Stimulated activated CD8-positive, alpha-beta memory T cell treated with anti-CD3 and anti-CD28 coated beads, Interleukin-15, amount 100 ng/mL, for 24 hours (primary cell): ENCODE measurements at places on chromosomes 2 and 18.

- DNase-seq = no peak
Measured at GRCh38 chr2:177106212-177106611, 106.4 kb upstream of the HNRNPA3 start.

- no peak for DNase-seq
Measured at GRCh38 chr18:72869226-72870185, 1.7 kb upstream of the NETO1 start.

DNA sequence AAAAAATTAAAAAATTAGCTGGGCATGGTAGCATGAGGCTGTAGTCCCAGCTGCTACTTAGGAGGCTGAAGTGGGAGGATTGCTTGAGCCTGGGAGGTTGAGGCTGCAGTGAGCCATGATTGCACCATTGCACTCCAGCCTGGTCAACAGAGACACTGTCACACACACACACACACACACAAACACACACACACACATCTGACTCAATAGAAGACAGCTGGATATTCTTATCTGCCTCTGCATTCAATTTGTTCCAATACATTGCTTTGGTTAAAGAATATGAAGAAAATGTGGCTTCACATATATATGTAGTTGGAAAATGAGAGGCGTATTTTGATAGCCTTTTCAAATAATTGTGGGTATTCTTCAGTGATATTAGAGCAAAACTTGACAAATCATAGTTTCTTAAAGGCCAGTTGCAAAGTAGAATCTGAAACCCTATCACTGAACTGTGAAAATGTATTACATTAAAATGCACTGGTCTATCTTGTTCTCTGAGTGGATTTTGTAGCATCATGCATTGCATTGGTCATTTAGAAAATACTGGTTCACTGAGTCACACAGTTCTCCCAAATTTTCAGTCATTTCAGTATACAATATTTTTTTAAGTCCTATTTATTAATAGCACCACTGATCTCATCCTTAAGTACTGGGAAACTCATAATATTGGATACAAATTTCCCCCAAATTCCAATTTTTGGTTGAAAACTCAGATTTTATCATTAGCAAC is 140.9 kb downstream of the MCFD2 start:
- DNase-seq = no peak

DNA sequence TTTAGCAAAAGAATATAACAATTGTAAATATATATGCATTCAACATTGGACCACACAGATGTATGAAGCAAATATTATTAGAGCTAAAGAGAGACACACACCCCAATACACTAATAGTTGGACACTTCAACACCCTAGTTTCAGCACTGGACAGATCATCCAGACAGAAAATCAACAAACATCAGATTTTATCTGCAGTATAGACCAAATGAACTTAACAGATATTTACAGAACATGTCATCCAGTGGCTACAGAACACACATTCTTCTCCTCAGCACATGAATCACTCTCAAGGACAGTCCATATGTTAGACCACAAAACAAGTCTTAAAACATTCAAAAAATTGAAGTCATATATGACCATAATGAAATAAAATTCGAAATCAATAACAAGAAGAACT is 22.1 kb upstream of the EVA1A start:
- DNase-seq = no peak

DNA sequence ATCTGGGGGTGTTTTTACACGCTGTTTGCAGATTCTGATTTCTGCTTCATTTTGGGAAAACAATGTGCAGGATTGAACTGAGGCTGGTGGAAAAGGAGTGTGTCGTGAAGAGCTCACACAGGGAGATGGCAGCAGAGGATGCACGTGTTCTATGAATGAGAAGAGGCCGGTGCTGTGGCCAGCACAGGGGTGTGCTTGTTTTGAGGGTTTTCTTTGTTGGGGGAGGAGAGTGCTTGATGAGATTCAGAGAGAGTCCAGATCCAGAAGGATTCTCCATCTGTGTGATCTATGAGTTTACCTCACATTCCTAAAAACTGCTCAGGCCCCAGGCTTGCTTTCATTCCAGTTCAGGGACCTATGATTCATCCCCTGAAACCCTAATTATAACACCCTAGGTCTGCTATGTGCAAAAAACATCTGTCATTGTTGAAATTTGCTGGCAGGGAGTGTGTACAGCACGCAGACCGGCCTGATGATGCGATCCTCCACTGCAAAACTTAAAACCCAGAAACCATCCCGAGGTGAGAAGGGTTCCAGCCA is 12.1 kb downstream of the TGFA start:
- DNase-seq = no peak

- no peak for DNase-seq
Measured at GRCh38 chr2:71785516-71785981, 332.2 kb downstream of the DYSF start.

DNA sequence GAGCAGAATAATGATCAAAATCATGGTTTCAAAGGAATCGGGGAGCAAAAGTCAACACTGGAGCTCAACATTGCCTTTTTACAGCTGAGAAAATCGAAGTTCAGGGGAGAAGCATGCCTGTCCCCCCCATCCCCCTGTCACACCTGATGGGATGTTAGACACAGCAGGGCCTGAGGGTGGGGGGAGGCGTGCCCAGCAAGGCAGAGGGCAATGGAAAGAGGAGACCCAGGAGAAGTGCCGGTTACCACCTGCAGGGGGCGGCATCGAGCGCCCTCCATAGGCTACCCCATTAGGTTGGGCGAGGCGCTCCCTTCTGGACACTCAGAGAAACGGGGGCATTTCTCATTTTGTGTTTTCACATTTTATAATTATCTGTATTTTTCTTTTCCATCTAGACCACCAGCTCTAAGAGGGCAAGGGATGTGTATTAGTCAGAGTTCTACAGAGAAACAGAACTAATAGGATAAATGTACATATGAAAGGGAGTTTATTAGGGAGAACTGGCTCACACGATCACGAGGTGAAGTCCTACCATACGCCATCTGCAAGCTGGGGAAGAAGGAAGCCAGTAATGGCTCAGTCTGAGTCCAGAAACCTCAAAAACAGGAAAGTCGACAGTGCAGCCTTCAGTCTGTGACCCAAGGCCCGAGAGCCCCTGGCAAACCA is 271.3 kb downstream of the LRATD1 start:
- peak; percentile 11 for DNase-seq

DNA sequence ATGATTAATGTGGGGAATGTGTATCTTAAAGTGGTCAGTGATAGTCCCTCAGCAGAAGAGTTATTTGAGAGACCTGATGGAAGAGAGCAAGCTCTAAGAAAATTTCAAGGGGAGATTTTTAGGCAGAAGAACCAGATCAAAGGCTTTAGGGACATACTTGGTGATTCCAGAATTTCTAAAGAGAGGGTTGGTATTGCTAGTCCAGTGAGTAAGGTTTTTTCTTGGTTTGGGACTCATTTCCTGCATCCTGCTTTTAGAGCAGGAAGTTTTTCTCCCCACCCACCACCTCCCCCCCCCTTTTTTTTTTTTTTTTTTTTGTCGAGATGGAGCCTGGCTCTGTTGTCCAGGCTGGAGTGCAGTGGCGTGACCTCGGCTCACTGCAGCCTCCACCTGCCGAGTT is 42.7 kb upstream of the DYSF start:
- no peak for DNase-seq

DNA sequence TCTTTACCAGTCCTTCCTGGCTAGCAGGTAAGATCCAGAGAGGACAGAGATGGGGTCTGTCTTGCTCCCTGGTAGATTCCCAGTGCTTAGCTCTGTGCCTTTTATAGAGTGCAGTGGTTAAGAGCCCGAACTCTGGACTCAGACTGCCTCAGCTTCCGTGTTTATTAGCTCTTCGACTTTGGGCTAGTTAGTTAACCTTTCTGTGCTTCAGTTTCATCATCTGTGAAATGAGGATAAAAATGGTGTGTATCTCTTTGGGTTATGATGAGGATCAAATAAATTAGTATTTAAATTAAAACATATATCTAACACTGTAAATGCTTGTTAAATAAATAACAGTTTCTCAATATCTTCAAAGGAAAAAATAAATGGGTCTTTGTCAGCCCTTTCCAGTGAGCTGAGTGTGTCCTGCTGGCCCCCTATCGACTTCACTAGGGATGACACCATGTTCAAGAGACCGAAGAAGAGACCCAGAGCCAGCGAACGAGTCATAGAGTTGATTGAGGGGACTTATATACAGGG is 38.2 kb downstream of the CERS6 start:
- DNase-seq = no peak

DNA sequence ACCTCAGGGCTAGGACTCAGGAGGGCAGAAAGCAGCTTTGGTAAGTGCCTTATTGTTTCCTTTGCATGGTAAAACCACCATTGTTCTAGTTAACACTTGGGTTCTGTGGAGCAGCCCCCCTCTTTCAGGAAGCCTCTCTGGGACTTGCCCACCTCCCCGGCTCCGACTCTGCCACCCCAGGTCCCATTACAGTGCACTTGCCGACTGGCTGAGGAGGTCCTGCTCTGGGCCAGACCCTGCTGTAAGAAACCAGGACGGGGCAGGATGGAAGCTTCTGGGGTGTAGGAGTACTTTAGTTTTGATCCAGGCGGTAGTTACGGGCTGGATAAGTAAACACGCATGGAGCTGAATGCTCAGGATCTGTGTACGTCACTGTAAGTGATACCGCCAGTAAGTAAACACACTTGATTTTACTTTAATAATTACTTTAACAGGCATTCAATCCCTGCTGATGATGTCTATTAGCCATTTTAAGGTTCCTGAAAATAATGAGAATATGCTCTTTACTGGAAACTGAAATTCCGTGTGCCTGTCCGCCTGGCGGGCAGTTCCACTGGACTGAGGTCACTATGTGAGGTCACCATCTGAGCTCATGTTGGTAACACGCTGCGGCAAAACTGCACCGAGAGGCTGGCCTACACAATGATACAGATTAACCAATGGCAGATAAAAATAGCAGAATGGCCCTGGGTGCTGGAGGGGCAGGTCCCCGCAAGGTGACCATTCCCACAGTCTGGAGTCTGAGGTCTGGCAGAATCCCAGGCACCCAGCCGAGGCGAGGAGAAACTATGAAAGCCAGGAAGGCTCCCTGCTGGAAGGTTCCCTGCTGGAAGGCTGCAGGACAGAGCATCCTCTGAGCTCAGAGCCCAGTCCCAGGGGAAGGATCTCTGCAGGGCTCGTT is 25.2 kb downstream of the HS1BP3 start:
- no peak for DNase-seq

DNA sequence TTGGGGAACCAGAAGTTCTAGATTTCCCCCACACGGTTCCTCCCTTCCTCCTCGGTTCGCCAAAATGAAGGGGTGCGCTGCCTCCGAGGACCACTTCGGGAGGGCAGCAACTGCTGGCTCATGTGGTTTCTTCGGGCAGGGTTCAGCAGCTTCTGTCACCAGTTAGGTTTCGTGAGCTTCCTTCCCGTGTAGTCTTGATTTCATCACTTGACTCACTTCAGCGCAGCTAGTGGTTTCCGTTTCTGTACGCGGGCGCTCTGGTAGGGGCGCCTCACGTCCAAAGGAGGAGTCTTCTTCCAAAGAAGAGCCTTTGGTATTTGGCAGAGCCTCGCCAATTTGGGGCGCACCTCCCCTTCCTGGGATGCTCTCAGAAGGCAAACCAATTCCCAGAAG is 485 bp upstream of the GALNT3 start:
- peak; percentile 18 for DNase-seq

DNA sequence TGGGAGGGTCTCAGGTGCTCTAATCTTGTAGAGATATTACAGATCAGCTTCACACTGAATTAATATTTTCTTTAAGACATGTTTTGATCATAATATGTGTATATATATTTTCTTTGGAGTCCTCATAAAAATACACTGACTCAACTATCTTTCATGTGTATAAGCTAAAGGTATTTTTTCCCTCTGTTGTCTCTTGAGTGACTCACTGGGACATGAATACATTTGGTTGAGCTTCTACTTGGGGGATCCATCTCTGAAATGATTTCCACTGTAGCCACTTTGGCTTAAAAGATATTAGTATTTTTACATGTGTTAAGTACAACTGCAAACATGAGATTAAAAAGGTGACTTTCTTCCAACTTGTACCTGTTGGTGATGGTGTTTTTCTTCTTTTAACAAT is 140.8 kb downstream of the TTN start:
- DNase-seq = no peak

- no peak for DNase-seq
Measured at GRCh38 chr2:119230219-119231185, 6.9 kb downstream of the STEAP3 start.

- DNase-seq = no peak
Measured at GRCh38 chr2:64015391-64015790, 3.8 kb downstream of the VPS54 start.

GRCh38 chr2:217163987-217164386 is 304.1 kb upstream of the TNP1 start:
- DNase-seq = no peak

- no peak for DNase-seq
Measured at GRCh38 chr18:69898241-69898861, 49.3 kb downstream of the CD226 start.

DNA sequence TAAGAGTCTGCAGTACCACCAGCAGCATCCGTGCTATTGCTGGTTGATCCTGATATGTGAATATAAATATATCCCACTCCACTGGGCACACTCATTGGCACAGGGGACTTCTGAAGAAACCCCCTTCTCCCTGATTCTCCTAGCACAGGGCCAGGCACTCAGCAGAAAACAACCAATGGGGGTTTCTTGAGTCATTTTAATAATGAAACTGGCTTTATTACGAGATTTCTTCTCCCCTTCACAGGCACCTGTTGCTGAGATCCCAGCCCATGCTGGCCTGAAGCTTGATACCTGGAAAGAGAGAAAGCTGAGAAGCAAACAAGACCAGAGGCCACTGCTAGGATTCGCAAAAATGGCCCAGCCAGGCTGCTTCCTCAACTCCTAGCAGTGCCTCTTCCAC is 17.9 kb upstream of the CYRIA start:
- DNase-seq = no peak
